ENCODE measurements at places on chromosomes 5 and 9.

GRCh38 chr5:13251623-13252376, 692.7 kb downstream of the DNAH5 start:
- DNase-seq = no peak

GRCh38 chr5:78430866-78431265, 70.4 kb downstream of the SCAMP1 start:
- no peak for DNase-seq

DNA sequence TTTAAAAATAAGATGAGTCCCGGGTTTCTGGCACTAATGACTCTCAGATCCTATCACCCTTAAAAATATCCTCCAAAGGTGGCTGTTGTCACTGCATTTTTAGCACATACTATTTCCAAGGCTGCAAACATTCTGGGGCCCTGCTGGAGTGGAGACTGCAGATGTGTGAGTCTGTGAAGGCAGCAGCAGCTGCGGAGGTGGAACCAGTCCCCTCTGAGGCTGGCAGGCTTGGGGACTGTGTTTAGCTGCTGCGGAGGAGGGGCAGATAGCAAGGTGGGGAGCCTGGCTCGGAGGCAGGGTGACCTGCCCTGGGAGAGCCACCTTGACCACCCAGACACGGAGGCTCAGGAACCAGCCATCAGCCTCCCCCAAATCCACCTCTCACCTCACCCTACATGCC, 77.0 kb downstream of the C5orf15 start:
- DNase-seq = no peak

DNA sequence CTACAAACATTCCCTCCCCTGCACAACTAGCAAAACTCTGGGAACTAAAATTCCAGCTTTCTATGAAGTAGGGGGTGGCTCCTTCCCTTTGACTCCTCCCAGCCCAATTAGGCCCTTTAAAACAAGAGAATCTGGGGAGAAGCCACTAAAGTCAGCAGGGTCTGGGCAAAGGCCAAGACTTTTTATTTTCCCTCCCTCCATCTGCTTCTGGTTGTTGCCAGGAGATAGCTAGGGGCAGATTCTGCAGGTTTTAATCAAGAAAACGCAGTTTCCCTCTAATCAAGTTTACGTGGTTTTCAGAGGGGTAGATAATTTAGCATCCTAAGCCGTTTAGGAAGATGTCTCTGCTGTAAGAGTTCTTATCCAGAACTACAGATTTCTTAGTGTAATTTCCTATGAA, 114.5 kb upstream of the CDH6 start:
- DNase-seq = no peak

GRCh38 chr9:35847792-35848572, 19.0 kb downstream of the TMEM8B start:
- DNase-seq = peak; percentile 45

GRCh38 chr9:27033815-27034403, 28.4 kb upstream of the LRRC19 start:
- peak; percentile 32 for DNase-seq

GRCh38 chr5:170430866-170431437, 41.8 kb upstream of the KCNMB1 start:
- no peak for DNase-seq

- DNase-seq = no peak
Measured at GRCh38 chr5:102226321-102226720, 69.8 kb downstream of the SLCO4C1 start.

DNA sequence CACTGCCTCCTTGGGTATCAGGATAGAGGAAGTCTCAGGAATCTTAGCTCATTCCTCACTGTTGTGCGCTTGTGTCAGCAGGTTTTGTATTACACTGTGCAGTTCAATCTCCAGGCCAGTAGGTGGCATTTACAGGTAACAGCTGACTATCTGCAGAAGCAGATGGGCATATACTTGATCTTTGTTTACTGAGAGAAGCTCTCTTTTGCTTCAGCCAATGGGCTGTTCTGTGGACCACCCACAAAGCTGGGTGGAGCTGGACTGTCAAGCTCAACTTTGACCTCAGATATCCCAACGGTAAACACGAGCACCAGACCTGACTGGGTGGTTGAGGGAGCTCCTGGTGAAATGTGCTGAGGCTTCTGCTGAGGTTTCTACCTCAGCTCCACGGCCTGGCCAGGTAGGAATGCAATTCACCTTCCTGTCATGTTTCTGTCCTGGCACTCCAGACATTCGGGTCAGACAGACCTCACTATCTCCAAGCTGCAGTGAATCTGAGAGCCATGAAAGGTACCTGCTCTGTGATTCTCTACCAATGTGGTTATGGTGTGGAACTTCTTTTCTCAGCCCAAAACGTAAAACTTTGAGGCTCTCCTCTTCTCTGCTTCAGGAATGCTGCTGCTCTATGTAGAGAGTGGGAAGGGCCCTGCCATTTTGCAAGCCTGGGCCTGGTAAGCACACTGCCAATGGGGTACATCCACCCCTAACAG, 167.9 kb upstream of the ACTBL2 start:
- DNase-seq = no peak

DNA sequence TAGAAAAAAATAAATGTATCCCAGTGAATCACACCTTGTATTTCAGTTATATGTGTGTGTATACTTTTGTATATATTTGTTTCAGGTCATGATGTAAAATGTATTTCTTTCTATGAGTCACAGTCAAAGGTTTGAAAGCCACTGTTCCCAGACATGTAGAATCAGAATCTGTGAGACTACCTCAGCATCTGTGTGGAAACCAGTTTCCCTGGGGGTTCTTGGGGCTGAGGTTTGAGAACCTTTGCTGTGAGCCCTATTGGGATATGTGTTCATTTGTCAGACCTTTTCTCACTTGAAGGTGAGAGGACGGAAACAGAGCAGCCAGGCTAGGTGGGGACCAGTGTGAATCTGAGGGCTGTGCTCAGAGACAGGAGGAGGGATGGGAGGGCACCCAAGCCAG, 78.7 kb upstream of the SAP30L start:
- DNase-seq = no peak

DNA sequence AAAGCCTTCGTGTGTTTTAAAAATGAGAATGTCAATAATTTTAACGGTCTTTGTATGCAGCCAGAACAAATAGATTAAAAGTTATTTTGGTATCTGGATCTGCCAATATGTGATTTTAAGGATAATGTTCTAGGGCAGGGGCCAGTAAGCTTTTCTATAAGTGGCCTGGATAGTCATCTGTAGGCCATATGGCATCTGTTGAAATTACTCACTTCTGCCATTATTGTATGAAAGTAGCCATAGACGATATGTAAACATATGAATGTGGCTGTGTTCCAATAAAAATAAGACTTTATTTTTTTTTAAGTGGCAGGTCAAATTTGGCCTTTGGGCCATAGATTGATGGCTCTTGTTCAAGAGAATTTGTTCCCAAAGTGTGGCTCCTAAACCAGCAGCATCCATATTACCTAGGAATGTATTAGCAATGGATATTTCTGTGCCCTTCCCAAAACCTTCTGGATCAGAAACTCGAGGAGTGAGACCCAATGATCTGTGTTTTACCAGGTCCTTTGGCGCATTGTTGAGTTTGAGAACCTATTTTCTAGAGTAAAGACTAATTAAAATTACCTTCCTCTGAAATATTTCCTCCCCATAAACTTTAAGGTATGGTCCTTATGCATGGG, 55.9 kb downstream of the C6 start:
- no peak for DNase-seq

DNA sequence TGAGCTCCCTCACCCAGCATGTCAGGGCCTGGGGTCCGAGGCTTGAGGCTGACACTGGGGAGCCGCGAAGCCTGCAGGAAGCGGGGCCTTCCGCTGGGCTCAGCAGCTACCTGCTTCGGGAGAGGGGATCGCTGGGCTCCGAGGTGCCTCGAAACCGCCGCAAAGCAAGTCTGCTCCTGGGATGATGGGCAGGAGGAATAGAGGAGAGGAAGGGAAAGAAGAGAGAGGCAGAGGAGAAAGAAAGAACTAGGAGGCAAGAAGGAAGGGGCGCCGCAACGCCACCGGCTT, 1.5 kb upstream of the PRDM12 start:
- DNase-seq = no peak

DNA sequence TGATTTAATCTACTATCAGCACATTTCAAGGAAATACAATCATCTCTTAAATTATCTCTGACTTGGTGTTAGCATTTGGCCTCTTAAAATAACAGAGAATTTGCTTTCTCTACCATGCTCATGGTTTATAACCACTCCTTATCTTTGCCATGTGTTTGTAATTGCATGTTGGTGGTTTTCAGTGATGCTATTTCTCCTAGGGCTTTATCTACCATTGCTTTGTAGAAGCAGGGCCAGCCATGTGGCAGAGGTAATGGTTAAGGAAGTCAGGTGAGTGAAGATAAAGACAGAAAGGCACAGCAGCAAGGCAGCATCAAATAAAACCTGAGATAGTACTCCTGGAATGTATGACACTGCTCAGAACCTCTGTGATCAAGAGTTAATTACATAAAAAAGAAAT, 206.2 kb downstream of the FER start:
- no peak for DNase-seq

DNA sequence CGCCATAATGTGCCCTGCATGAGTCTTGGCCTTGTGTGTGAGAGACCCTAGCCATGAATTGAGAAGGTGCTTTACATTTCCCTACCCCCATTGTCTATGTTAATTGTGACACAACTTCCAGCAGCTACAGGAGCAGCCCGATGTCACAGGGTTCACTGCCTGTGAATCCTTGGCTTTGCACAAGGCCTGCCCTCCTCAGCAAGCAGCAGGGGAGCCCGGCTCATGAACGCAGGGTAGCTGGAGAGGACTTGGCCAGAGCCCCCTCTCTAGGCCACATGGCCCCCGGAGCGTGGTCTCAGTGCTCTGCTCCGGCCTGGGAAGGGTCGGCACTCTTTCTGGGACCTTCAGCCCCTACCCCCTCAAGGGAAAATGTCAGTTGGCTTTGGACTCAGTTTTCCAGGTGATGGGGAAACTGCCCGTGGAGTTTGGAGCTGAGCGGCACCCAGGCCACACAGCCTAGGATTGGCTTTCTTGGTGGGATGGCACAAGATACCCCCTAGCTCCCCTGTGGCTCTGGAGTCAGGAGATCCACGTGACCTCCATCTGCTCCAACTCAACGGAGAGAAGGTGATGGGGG, 160.8 kb downstream of the DAB2IP start:
- no peak for DNase-seq

GRCh38 chr9:109229682-109230081, 62.6 kb upstream of the FRRS1L start:
- DNase-seq = no peak

- DNase-seq = no peak
Measured at GRCh38 chr9:34984049-34984448, 5.5 kb upstream of the DNAJB5 start.

DNA sequence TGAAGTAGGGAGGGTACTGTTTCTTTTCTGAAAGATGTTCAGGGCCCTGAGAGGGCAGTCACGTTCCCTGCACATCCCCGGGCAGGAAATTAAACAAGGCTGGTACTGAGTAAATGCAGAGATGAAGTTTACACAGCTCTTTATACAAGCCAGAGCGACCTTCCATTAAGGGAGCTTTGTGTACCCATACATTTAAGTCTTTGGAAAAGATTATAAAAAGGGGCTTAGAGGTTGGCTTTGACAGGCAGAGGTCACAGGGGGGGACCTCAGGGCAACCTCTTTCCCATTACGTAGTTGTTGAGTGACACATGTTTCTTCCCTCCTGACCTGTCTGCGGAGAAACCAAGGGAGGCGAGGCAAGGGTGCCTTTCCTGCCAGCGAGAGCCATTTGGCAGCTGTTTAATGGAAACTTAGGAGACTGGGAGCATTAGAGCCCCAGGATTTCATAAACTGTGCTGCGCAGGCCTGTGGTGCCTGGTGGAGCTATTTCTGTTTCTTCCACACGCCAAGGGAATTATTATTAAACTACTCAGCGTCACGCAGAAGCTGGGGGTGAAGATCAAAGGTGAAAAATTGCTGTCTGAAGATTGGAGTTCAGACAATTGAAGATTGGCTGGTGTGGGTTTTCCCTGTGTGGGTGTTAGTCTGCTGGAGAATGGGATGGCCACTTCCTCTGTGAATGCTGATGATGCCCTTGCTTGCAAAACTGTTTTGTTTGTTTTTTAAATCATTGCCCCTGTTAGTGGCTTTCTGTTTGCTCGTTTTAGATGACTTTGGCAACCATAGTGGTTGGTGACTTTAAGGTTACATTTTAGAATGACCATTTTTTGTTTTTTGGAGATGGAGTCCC, 3.2 kb upstream of the SMIM32 start:
- DNase-seq = no peak

DNA sequence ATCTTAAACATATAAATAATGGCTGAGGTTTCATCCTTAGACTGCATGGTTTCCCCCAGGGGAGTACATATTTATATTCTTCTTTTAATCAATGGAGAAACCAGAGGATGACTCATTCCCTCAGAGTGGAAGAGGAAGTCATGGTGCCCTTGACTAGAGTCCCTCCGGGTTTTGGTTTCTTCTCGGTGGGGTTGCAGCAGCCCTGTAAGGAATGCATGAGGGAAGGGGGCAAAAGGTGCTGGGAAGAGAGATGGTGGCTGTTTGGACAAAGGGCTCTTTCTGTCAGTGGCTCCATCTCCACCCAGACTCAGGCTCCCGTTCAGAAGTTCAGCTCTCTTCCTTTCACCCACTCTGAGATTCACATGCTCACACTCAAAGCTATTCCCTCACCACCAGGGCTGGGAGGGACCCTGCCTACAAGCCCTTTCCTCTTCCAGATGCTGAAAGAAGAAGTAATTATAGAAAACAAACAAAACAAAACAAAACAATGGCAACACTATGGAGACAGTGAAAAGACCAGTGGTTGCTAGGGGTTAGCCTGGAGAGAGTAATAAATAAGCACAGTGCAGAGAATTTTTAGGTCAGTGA, 129.8 kb upstream of the IL12B start:
- DNase-seq = peak; percentile 14

DNA sequence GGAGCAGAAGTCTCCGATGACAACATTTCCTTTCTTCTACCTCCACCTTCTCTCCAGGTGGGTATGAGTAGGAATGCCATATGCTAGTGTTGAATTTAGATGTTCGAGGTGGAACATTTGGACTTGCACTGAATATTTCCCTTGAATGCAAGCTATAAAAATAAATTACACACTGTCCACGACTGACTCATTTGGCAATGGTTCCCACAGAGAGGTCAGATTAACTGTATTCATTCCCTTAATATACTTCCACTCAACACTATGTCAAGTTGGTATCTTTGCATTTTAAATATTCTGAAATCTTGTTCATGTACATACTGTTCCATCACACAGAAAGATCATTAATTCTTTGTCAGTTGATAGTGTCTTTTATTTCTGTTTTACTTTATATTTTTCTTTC, 222.6 kb upstream of the PIK3R1 start:
- no peak for DNase-seq

GRCh38 chr5:146447734-146448380, 724 bp downstream of the TCERG1 start:
- peak; percentile 41 for DNase-seq
